Keratinocyte (primary cell): ENCODE measurements at places on chromosomes 6 and 20. TPM values are rescaled to one million over a fixed set of nuclear protein-coding genes. Genes with fewer than 3 reads are reported as not detected.

ARMH2 gene
- polyA plus RNA-seq, result not detected in 3 replicates

- no peak for DNase-seq
- H3K4me3 ChIP-seq, result no peak overlapping the region
- H3K27me3 ChIP-seq, result no peaks in the 10 kb centered on the region
- no peaks in the 10 kb centered on the region for H3K36me3 ChIP-seq
Observed at GRCh38 chr6:36350082-36350481, 13.4 kb upstream of the BNIP5 start.

DNA sequence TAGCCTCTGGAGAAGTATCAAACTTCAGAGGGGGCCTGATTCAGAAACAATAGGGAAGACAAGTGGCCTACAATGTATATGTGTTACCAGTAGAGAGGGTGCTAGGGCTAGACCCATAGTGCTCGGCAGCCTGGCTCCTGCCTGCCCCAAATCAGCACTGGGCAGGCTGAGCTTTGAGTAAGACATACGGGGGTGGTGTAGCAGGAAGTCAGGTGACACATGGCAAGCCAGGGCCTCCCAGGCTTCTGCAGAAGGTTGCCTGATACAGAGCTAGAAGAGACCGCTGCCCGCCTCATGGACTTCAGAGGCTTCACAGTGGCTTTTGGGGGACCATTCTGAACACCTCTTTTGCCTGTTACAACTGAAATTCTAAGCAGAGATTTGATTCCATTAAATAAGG, 43.4 kb downstream of the RALY start:
- H3K27me3 ChIP-seq, result no peaks in the 10 kb centered on the region
- DNase-seq, result no peak
- peaks cover 6% of the 10 kb centered on the region for H3K36me3 ChIP-seq

GRCh38 chr6:9455864-9456658, 958.8 kb downstream of the TFAP2A start:
- no peaks in the 10 kb centered on the region for H3K36me3 ChIP-seq
- H3K4me3 ChIP-seq, result no peak overlapping the region
- H3K27me3 ChIP-seq, result no peaks in the 10 kb centered on the region
- H3K27ac ChIP-seq, result no peak overlapping the region

- no peaks in the 10 kb centered on the region for H3K4me1 ChIP-seq
- DNase-seq, result peak; percentile 15
- no peaks in the 10 kb centered on the region for H3K36me3 ChIP-seq
- H3K27me3 ChIP-seq, result no peaks in the 10 kb centered on the region
Observed at GRCh38 chr6:15793288-15793687, 130.5 kb upstream of the DTNBP1 start.

DNA sequence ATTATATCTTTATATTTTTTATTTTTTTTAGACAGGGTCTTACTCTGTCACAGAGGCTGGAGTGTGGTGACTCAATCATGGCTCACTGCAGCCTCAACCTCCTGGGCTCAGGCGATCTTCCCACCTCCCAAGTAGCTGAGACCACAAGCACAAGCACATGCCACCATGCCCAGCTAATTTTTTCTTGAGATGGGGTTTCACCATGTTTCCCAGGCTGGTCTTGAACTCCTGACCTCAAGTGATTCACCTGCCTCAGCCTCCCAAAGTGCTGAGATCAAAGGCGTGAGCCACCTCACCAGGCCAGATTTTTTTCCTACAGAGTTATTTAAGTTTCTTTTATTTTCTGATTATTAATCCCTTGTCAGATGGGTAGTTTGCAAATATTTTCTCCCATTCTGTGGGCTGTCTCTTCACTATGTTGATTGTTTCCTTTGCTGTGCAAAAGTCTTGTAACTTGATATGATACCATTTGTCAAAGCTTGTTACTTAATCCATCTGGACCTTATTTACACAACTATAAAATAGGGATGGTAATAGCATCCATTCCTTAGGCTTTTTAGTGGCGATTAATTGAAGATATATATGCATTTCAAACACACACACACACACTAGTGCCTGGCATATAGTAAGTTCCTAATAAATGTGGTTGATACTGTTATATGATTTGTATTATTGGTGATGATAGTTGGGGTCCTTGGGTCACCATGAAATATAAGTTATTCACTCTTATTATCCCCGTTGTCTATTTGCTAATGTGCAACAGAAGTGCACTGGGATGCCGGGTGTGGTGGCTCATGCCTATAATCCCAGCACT, 187.1 kb downstream of the BCAS1 start:
- no peak for DNase-seq
- H3K36me3 ChIP-seq, result no peaks in the 10 kb centered on the region
- no peak overlapping the region for H3K4me3 ChIP-seq

DNA sequence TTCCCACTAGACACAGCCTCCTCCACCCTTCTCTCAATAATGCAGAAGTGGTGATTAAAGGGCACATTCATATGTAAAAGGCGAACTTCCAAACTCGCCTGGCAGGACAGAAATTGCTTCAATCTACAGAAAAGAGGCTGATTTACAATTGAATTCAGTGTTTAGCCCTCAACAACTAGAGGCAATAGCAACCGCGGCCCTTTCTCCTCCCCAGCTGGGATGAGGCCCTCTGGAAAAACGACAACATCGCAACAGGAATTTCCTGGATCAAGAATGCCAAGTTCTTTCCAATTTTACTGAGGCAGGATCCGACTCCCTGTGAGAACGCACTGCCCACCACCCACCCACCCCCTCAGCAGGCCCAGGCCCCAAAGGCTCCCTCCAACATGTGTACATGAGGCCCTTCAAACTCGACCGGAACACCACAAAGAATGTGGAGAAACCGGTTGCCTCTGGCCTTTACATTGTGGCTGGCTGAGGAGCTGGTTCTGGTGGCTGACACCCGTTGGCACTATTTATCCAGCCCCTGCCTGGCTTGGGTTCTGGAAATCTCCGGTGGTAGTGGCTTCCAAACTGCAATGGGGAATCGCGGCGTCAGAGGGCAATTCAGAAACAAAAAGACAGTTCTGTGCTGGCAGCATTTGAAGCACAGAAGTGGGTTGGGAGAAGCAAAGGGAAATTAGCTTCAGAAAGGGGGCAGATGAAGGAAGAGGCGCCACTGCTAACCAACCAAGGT, 36.8 kb downstream of the ZMYND8 start:
- peak overlapping the region; percentile 91 for H3K27ac ChIP-seq
- peaks cover 76% of the 10 kb centered on the region for H3K4me1 ChIP-seq
- peaks cover 14% of the 10 kb centered on the region for H3K36me3 ChIP-seq

TINAG gene
- polyA plus RNA-seq, result not detected in 3 replicates

- no peaks in the 10 kb centered on the region for H3K4me1 ChIP-seq
- no peak for DNase-seq
- no peaks in the 10 kb centered on the region for H3K36me3 ChIP-seq
- H3K4me3 ChIP-seq, result no peak overlapping the region
Observed at GRCh38 chr6:22473991-22474682, 95.2 kb upstream of the HDGFL1 start.

CTAGE9 gene
- polyA plus RNA-seq, result not detected in 3 replicates

- DNase-seq, result no peak
- H3K36me3 ChIP-seq, result no peaks in the 10 kb centered on the region
- peaks cover 8% of the 10 kb centered on the region for H3K4me1 ChIP-seq
- no peaks in the 10 kb centered on the region for H3K27me3 ChIP-seq
- H3K4me3 ChIP-seq, result no peak overlapping the region
Observed at GRCh38 chr6:160979061-160979708, 12.4 kb upstream of the MAP3K4 start.

EPB41L1 gene
- 1.2 to 2.6 TPM (median 1.8 TPM) in 3 replicates for polyA plus RNA-seq

DNA sequence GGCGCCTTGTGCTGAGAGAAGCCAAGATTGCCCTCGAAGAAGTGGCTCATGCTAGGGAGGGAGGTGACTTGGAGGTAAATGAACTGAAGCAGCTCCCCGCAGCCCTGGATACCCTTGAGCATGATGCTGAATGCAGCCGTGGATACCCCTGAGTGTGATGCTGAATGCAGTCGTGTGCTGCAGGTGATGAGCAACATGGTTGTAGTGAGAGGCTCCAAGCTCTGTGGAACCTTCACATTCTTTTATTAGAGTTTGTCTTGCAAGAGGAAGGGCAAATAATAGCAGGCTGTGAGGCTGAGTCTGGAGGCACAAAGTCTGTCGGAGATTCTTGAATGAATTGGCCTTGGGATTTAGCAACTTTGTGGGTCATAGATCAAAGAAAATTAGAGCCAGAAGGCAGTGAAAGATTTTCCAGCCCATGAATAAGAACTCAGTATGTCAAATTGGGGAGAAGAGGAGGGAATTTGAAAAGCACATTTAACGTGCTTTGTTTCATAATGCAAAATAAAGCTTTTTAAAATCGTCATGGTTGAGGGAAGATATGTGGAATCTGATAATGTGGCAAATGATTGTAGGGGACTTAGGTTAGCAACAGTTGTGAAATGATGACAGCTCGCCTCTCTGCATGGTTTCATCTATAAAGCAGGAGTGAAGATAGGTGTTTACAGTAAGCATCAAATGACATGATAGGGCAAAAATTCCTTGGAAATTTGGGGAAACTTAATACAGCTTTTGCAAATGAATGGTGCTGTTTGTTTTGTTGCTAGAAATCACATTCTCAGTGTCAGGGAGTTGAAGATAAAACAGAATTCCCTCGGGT, 120.1 kb upstream of the TIAM2 start:
- no peak overlapping the region for H3K4me3 ChIP-seq
- DNase-seq, result no peak
- no peak overlapping the region for H3K27ac ChIP-seq
- H3K4me1 ChIP-seq, result no peaks in the 10 kb centered on the region
- H3K36me3 ChIP-seq, result no peaks in the 10 kb centered on the region
